ENCODE measurements at places on chromosomes 16 and 17.

GRCh38 chr16:86571530-86571915 lies 4.9 kb downstream of the FOXC2 start:
- DNase-seq: no peak

DNA sequence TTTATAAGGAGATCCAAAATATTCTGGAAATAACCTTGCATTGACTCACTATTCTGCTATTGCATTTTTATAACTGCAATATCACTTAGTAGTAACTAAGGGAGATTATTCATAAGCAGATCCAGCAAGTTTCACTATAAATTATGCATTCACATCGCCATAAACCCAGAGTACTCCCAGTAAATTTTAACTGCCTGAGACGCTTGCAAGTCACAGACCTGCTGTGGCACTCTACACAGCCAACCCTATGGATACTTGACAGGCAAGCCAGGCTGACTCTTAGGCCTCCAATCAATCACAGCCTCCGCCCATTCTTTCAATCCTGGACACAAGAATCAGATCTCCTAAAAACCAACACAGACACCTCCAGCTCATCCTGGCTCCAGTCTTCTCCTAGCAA lies 28.2 kb downstream of the USP31 start:
- DNase-seq: no peak

DNA sequence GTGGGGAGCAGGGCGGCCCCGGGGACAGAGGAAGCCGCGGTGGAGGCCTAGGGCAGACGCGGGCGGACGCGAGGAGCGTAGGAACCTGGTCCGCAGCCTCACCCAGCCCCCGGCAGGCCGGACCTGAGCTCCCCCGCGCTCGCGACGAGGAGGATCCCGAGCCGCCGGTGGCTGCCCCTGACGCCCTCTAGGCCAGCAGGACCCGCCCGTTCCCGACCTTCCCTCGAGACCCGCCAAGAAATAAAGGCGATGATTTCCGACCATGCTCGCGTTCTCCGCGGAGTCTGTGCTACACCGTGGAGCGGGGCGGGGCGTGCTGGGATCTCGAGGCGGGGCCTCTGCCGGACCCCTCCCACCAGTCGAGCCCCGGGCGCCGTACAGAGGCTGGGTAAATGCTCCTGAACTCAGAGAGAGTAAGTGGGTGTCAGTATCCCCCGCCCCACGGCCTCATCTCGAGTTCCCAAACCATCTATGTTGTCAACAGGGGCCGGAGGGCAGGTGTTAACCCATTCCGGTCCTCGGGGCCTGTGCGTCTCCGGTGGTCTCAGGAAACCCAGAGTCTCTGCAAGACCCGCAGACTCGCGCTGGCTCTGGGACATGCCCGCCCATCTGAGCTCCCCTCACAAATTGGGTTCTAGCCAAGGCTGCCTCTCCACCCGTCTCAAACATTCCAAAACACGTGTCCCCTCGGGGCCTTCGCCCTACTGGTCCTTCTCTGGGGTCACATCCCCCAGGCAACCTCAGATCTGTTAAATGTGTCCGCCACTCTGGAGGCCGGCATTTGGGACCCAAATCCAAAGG lies 13.7 kb downstream of the SYCE1L start:
- no peak for DNase-seq

DNA sequence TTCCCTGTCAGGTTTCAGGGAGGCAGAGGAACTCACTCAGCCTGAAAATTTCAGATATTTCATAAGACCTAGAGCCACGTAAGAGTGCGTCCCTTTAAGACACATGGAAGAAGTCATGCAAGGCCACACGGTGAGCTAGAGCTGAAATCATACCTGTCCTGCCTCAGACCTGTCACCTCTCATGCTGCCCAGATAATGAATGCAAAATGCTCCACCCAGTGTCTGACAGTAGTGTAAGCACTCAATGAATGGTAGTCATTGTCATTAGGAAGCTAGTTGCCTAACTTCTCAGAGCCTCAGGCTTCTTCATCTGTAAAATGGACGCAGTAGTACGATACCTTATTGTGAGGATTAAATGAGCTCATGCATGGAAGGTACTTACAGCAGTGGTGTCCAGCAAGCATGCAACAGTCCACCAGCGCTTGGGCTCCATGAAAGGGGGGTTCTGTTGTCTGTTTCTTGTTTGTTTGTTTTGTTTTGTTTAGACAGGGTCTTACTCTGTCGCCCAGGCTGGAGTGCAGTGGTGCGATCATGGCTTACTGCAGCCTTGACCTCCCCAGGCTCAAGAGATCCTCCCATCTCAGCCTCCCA lies 60.7 kb downstream of the WSB1 start:
- DNase-seq: no peak

GRCh38 chr16:72511171-72511570 lies 339.2 kb upstream of the PMFBP1 start:
- no peak for DNase-seq

DNA sequence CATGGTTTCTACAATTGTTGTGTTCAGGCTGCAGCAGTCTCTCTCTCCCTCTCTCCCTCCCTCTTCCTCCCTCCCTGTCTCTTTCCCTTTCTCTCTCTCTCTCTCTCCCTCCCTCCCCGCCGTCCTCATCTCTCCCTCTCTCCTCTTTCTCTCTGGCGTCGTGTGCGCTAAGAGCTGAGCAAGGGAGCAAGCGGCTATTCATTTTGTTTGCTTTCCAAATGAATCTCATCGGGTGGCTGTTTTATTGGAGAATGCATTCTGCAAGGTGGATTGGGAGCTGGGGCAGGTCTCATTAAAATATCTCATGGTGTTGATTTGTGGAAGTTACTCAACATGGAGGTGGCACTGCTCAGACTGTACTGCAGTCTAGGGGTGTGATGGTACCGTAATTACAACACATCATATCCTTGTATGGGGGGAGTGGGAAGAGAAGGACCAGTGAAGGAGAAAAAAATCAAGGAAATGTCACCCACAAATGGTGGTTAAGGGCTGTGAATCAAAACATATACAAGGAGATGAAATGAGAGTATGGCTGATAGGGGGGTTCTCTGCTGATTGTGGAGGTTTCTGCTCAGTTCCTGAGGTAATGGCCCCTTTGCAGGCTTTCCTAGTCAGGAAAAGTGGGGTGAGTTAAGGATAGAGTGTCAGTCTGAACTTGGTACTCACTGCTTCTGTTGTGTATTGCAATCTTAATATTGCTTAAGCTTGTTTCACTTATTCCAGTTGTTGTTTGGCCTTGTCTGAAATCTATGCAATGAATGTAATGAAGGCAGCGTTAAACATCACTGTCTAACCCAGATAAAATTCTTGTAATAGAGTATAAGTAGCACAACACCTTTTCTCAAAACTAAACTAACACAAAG lies 2.7 kb downstream of the MSL1 start:
- DNase-seq: no peak

DNA sequence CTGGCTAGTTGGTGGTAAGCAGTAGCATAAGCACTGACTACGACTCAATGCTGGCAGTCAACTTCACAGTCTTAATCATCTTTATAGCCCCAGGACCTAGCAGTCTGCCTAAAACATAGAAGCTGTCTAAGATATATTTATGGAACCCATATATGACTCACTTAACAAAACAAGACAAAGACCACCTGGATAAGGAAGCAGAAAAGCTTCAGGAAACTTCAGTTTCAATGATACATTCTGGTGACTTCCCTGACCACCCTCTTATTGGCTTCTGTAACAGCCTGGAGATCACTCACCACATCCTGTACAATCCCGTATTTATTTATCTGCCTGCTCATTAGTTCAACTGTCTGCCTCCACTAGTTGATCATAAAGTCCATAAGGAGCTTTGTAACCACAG lies 95.5 kb downstream of the PMP22 start:
- DNase-seq: peak; percentile 70
